CD4-positive, alpha-beta T cell treated with Interleukin-12 subunit alpha and Interleukin-12 subunit beta, for 1 hour (primary cell): ENCODE measurements at places on chromosomes 7 and 10.

DNA sequence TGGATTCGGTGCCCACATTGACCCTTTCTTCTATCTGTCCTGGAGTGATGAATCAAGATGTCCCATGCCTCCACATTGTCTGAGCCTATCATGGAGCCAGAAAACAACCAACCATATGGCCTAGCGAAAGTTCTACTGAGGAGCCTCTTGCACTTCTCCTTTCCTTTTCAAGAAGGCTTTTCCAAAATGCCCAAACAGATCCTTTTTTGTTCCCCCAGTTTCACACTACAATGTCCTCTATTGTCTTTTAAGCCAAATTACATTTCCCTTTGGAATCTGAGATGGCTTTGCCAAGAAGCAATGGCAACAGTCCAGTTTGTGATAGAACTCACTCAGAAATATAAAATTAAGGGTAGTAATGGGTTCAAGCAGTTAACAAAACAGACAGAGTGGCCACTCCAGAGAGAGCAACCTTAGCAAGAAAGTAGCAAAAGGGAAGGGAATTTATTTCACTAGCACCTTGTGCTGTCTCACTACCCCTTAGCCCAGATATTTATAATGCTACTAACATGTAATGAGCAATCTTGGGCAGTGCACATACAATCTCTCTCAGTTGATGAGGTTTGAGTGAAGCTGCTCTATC, 194.6 kb upstream of the PDE1C start:
- DNase-seq = no peak

GRCh38 chr7:7201578-7202374, 19.4 kb downstream of the C1GALT1 start:
- peak; percentile 45 for DNase-seq

- DNase-seq = no peak
Measured at GRCh38 chr10:79995979-79996634, 47.2 kb upstream of the SFTPD start.

DNA sequence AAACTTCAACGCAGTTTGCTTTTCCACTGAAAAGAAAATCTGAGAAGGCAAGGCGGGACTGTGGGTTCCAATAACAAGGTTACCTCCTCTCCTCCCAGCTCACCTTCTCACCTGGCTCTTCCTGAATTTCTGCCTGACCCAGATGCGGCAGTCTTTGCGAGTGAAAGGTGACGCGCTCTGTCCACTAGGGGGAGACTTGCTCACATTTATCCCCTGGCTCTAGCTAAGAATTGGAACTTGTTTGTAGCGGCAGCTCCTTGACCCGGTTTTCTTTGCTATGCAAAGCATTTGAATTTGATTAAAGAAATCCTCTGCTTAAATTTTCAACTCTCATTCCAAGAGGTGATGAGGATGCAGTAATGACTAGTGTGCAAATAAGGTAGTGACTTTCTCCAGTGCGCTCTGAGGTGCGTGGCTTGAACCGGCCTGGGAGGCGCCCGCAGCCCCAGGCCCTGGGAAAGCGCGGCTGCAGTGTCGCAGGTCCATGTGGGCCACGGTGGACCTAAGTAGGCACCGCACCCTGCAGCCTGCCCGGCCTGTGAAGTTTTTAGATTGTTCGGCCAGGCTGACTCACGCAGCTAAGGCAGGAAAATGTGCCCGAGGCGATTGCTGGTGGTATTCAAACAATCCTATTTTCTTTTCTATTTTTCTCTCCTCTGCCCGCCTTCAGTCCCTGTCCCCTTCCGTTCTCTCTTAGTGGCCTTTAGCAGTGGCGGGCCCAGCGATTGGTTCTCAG, 336.9 kb upstream of the NPSR1 start:
- peak; percentile 41 for DNase-seq

- no peak for DNase-seq
Measured at GRCh38 chr7:108094933-108095710, 35.0 kb downstream of the LAMB4 start.
